ENCODE measurements at places on chromosomes 1 and 21.

GRCh38 chr1:91725989-91726721 is 159.8 kb downstream of the TGFBR3 start:
- DNase-seq: no peak

DNA sequence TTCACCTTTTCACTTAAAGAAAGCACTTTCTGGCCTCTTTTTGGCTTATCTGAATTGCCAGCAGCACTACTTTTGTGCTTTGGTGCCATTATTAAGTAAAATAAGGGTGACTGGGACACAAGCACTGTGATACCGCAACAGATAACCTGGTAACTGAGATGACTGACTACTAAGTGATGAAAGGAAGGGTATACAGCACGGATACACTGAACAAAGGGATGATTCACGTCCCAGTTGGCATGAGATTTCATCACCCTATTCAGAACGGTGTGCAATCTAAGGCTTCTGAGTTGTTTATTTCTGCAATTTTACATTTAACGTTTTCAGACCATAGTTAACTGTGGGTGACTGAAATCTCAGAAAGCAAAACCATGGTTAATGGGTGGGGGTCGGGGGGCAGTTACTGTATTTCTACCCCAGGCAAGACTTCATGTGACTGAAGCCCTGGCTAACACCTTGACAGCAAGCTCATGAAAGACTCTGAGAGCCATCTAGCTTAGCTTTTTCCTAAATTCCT is 102.8 kb downstream of the CLIC6 start:
- DNase-seq: no peak

- DNase-seq: no peak
These were observed 28.2 kb downstream of the CNN3 start for GRCh38 chr1:94898491-94899385.

DNA sequence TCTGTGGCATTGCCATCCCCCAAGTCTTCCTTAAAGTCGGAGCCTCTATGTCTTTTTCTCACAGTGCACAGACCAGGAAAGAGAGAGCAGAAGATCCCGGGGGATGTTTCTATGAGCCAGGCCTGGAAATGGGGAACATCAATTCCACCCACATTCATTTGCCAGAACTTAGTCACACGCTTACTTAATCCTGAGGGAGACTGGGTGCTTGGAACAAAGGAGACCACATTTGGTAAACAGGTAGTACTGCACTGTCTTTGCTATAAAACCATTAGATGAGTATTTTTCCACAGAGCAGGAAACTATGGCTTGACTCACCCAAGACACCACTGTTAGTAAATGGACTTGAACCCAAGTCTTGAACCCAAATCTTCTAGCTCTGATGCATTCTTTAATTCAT is 60.7 kb upstream of the CTTNBP2NL start:
- no peak for DNase-seq

DNA sequence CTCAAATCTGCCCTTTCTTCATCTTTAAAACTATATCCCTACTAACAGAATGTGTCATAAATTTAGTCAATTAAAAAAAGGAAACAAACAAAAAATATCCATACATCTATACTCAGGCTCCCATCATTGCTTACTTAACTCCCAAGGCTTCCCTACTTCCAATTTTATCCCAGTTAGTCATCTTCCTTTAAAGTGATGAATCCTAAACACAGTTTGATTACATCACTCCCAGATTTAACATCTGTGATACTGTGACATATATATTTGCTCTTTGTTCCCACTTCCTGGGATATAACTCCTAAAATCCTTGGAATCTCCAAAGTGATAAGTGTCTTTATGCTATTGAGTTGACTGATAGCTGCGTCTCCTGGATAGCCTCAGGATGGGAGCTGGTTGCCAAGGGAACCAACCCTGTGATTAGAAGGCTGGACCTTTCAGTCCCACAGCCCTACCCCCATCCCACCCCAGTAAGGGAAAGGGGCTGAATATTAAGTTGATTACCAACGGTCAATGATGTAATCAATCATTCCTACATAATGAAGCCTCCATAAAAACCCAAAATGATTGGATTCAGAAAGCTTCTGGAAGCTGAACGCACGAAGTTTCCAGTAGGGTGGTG is 21.6 kb downstream of the GLMN start:
- DNase-seq: no peak

GRCh38 chr1:106621853-106622252 is 434.6 kb upstream of the PRMT6 start:
- no peak for DNase-seq

DNA sequence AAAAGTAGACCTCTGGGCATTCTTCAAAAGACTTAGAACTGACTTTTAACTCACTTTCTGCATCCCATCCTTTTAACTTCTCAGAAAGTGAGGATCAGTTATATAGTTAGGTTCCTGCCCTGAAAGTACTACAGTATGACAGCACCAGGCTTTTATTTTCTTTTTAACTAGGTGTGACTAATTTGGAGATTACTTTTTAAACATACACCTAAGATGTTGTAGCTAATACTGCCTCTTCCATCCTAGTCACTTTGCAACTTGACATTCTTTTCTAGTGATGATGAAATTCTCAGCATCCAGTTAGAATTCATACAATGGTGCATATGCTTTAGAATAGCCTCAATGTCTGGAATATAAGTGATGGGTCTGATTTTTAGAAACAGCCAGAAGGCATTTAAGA is 24.6 kb downstream of the RUNX1 start:
- DNase-seq: no peak

DNA sequence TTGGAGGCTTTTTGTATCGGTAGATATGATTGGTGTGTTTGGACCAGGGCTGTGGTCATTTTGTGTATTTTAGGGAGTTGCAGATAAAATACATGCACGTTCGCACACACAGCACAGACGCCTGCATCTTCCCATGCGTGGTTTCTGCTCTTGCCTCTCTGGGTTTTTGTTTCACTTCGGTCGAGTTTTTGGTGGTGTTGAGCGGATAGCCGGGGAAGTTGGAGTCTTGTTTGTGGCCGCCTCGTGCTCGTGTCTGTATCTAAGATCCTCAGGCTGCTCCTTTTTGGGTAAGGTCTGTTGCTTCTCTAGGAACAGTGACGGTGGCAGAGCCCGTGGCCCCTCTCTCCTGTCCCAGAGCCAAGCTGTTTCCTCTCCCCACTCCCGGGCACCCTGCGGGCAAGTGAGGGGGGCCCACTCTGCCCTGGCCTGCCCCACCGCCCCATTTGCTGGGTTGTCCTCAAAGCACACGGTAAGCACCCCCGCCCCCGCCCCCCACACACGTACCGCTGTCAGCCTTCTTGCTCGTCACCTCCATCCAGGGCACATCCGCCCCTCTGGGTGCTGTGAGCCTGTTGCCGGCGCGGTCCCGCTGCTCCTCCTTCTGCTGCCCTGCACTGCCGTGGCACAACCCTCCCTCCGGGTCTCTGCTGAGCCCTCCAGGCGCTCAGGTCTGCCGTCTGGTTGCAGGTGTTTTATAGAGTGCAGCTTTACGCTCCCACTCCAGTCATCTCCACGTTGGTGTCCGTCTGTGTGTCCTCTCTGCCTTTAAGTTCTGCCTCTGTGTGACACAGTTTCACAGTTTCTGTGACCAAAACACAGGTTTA is 51.9 kb downstream of the AGPAT3 start:
- DNase-seq: peak; percentile 66

GRCh38 chr21:22288885-22289499 is 1290.8 kb downstream of the NCAM2 start:
- DNase-seq: no peak

DNA sequence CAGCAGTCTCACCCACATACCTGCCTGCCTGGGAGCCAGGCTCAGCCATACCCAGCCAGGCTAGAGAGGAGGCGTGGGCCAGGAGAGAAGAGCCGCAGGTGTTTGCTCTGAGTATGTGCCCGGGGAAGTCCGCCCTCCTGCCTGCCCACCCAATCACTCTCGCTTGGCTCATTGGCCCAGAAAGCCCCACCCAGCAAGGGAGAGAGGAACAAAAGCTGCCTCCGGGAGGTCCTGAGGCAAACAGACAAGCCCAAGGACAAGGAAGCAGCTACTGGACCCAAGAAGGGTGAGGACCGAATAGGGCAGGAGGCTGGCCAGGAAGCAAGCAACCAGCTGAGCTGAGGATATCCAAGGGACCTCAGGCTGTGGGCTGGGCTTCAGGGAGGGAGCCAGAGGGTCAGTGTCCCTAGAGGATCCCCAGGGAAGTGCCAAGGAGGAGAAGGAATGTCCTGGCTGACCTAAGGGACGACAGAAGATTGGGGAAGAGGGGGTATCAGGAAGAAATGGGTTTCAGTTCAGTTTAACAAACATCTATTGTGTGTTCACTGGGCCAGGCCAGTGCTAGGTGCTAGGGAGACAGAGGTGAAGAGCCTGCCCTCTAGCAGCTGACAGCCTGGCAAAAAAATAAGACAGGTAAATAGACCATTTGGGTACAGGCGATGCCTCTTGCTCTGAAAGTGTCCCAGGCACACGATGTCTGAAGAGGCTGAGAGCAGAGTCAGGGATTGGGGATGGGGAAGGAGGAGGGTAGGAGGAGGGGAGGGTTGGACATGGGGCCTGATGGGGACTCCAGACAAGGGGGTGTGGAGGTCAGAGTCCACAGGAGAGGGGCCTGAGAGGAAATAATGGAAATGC is at the start of gene GJB4:
Gene GJB4 (plus strand): TSS at position 238 of the 855 bp plus-strand sequence. CDS start 1,515 bp downstream, outside the sequence.
- no peak for DNase-seq

- no peak for DNase-seq
These were observed 89.4 kb downstream of the PDE4B start for GRCh38 chr1:65882076-65882475.

GRCh38 chr1:205496661-205497060 is 7.8 kb upstream of the CDK18 start:
- no peak for DNase-seq

DNA sequence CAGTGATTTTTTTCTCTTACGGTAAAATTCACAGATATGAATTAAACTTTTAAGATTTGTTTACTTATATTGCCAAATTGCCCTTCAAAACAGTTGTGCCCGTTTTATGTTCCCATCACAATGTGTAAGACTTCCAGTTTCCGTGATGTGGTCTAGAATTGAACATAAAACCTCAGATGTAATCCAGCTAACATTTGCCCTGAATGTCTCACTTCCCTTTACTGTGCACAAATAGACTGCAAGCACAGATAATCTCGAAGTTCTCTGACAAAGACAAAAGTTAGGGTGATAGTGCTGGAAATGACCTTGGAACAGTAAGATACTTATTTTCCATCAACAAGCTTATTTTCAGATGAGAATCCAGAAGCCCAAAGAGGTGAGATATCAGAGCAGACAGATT is 177.5 kb downstream of the ZZZ3 start:
- DNase-seq: no peak
